ENCODE measurements at places on chromosomes 2 and 18.
A peak's percentile ranks its signal among the peaks of the same experiment; 100 is the strongest.

GRCh38 chr18:47790036-47790435 lies 140.4 kb downstream of the SMAD2 start:
- DNase-seq, result no peak

DNA sequence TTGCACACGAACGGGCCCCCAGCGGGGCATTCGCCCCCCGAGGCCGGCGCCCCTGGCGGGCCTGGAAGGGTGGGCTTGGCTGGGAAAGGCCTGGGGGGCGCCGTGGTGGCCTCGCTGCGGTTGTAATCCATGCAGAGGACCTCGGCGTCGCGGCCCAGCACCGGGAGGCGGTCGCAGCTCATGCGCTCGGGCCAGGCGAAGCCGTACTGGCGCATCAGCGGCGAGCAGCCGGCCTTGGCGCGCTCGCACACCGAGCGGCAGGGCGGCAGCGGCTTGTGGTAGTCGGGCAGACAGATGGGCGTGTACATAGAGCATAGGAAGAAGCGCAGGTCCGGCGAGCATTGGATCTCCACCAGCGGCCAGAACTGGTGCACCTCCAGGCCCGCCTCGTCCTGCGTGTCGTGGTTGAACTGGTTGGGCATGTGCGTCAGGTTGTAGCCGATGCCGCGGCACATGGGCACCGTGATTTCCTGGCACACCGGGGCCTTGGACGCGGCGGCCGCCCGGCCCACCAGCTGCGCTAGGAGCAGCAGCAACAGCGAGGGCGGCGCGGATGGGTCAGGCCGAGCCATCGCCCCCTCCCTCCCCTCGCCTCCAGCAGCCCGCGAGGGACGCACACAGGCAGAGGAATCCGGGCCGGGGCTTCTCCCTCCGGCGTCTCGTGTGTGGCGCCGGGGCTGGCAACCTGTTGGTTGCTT lies 1.4 kb downstream of the FZD5 start:
- peak; percentile 52 for DNase-seq

DNA sequence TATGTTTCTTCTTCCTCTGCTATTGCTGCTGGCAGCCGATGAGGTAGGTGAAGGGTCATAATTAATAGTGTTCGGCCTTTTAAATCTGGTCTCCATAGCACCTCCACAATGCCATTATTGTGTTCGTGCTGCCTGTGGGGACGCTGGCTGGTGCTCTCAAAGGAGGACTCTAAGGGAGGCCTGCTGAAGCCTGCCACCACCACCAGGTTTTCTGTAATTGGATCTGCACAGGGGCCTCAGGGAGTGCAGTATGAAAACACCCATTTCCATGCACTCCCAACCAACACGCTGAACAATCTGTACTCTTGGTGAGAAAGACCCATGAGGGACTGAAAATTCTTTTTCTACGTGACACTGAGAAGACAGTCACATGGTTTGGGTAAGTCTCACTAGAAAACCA lies 17.6 kb upstream of the CLIP4 start:
- DNase-seq, result no peak

GRCh38 chr2:24203029-24203786 lies 28.4 kb downstream of the FAM228A start:
- DNase-seq, result no peak

- DNase-seq, result no peak
Measured at GRCh38 chr2:68911246-68911645, 40.0 kb upstream of the BMP10 start.

DNA sequence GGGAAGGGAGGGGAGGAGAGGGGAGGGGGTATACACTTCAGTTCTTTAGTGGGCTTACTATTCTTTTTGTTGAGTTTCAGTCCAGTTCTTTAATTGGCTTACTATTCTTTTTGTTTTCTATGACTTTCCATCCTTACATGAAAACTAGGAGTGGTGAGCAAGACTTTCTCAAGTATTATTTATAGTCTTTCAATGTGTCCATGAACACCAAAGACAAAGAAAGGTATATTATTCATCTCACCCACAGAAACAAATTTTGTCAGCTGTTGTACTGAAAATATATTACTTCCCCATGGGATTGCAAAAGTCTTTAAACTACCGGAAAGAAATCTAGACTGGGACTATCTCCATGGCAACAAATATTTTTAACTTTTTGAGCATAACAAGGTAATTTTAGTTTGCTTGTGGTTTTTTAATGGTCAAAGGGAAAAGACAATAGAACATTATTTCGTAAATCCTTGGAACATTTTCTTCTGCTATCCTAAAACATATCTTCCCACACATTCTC lies 17.6 kb downstream of the ADAM17 start:
- DNase-seq, result peak; percentile 23

GRCh38 chr2:220224691-220225543 lies 597.5 kb downstream of the SLC4A3 start:
- no peak for DNase-seq

DNA sequence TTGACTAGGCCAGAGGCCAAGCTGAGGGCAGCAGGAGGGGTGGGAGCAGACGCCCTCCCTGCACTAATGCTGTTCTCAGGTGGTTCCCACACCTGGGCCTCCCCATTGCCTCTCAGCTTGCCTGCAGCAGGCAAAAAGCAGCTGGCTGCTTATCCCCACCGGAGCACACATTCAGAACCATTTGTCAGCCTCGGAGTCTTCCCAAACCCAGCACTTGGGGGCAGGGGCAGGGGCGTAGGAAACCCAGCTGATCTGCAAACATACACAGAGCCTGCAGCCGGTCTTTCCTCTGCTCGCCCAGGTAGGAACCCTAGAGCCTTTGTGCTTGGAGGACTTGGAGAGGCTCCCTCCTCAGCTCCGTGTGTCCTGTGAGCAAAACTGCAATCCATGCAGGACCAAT lies 249.8 kb downstream of the CYP26B1 start:
- peak; percentile 3 for DNase-seq

DNA sequence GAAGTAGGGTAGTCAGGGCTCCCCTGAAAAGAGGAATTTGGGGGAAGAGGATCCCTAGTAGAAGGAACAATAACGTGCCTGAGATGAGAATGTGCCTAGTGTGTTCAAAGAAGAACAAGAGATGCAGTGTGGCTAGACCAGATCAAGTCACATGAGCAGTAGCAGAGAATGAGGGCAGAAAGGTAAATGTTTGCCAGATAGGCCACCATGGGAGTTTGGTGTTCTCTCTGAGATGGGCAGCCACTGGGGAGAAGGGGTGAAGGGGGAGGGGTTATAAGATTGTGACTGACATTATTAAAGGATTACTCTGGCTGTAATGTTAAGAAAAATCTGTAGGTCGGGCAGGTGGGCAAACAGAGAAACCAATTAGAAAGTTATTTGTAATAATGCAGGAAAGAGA lies 166.0 kb downstream of the LCLAT1 start:
- DNase-seq, result no peak

DNA sequence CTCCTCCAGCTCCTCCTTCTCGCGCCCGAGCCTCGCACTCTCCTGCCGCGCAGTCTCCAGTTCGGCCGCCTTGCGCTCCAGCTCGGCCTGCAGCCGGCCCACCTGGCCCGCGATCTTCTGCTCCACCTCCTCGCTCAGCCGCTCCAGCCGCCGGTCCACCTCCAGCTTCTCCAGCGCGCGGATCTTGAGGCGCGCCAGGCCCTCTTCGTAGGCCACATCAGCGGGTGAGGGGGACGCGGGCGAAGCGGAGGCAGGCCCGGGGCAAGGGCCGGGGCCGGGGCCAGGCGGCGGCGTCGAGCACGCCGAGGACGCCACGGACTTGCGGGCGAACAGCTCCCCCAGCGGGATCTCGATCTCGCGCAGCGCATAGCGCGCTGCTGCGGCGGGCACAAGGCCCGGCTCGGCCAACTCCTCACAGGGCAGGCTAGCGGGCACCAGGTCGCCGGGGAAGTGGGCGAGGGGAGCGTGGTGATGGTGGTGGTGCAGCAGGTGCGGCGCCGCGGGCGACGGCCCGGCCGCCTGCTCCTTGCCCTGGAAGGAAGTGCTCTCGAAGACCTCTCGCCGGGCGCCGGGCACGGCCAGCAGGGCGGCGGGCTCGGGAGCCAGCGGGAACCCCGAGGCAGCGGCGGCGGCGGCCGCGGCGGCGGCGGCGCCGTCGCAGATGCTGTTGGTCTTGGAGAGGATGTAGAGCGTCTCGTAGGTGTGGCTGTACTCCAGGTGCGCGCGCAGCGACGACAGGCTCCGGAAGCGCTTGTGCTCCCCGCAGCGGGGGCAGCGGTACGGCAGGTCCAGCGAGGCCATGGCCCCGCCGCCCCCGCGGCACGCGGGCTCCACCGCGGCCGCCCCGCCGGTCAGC lies 15.2 kb downstream of the FBXO41 start:
- peak; percentile 96 for DNase-seq

- DNase-seq, result no peak
Measured at GRCh38 chr18:56168049-56168781, 470.2 kb downstream of the TXNL1 start.

GRCh38 chr2:239178484-239178883 lies 222.3 kb downstream of the HDAC4 start:
- no peak for DNase-seq

- DNase-seq, result no peak
Measured at GRCh38 chr2:217095511-217096205, 235.8 kb upstream of the TNP1 start.

DNA sequence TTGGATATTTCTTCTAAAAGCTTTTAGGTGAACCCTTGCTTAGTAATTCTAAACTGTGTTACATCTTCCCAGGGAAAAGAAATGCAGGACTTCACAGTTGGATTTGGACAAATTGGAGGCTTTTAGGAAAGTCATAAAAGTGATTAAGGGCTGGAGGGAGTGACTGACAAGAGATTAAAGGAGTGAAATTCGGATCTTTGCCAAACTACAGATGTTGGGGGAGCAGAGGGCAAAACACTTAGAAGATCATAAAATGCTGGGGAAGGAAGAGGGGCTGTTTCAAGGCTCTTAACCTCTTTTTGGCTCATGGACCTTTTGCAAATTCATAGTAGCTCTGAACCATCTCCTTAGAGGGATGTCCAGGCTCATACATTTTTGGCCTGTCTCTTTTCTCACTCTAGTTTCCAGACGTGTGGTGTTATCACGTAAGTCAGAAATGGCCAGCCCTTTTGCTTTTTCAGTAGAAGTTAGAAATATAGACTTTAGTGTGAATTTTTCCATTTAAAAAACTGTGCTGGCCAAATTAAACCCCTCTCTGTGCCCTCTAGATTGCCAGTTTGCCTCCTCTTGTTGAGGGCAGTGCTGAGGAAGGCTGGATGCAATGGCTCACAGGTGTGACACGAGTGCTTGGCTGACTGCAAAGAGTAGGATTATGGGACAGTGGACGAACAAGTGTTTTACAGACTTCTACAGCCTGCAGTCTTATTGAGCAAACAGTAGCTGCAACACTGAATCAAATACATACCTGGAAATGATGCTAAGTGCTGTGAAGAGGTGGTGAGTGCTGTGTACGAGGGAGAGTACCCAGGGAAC lies 109.9 kb downstream of the LYPD6B start:
- DNase-seq, result no peak

GRCh38 chr2:226378753-226379705 lies 420.6 kb downstream of the IRS1 start:
- DNase-seq, result no peak

DNA sequence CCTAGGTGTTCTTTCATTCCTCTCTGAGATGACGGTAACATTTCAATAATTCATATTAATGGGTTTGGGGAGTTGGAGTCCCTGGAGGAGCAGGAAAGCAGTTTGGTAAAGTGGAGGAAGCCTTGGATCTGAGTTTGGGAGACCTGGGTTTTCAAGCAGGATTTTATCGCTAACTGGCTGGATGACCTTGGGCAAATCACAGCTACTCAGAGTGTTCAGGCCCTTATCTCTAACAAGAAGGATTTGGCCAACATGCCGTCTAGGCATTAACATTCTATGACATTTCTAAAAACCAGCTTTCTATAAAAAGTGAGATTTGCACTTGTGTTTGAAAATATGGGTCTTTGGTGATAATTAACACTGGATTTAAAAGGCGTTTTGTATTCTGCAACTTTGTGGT lies 59.7 kb upstream of the MEX3C start:
- no peak for DNase-seq

GRCh38 chr2:70531419-70532086 lies 22.1 kb downstream of the TGFA start:
- DNase-seq, result no peak

DNA sequence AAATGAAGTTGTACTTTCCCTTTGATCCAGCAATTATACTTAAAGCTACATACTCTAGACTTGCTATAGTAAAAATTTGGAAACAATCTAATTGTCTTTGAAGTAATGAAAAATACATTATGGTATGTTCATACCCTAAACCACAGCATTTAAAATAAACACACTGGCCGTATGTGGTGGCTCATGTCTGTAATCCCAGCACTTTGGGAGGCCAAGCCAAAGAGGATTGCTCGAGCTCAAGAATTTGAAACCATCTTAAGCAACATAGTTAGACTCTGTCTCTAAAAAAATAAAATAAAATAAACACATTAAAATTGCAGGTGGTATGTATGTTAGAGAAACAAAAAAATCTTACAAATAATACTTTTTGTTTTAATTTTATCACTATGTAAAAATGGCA lies 208.1 kb upstream of the KLHL14 start:
- no peak for DNase-seq

DNA sequence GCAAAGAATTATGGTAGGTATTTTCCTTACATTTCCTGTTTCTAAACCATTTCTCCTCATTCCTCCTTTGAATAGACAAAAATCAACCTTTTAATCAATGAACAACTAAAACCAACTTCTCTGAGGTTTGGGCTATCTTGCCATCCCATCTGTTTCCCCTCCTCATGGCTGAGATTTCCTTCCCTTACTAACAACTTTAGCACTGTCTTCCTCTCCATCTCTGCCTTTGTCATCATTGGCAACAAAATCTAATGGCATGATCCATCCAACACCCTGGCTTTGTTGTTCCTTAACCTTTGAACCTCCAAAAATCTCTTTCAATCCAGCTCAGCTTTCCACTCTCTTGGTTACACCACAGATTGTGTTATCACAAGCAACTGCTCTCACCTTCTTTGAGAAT lies 95.3 kb upstream of the FAM136A start:
- DNase-seq, result no peak

DNA sequence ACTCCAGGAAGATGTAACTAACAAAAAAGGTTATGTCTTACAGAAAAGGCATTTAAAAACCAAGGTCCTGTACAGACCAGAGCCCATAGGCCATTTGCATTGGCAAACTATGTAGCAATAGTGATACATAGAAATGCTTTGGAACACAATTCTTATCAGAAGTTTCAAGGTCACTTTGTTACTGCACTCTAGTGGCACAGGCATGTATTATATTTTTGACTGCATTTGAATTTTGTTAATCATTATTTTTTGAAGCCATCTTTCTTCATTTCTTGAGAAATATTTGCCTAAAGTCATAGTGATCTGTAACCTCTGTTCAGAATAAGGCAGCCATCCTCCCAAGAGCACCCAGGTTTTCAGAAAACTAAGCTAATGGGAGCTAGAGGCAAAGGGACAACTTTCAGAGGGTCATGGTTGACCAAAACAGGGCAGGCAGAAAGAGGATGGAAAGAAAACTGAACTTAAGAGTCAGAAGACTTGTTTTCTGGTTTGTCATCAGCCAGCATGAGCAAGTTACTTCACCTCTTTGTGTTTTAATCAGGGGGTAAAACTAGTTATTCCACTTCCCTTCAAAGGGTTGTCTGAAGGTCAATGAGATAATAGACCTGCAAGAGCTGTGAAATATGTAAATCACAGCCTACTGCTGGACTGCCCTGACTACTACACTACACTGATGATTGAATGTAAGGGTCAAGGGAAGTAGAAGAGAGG lies 41.5 kb downstream of the SLC38A11 start:
- DNase-seq, result no peak

All from GM13977 (cell line).